ENCODE measurements at places on chromosomes 13 and 19.

DNA sequence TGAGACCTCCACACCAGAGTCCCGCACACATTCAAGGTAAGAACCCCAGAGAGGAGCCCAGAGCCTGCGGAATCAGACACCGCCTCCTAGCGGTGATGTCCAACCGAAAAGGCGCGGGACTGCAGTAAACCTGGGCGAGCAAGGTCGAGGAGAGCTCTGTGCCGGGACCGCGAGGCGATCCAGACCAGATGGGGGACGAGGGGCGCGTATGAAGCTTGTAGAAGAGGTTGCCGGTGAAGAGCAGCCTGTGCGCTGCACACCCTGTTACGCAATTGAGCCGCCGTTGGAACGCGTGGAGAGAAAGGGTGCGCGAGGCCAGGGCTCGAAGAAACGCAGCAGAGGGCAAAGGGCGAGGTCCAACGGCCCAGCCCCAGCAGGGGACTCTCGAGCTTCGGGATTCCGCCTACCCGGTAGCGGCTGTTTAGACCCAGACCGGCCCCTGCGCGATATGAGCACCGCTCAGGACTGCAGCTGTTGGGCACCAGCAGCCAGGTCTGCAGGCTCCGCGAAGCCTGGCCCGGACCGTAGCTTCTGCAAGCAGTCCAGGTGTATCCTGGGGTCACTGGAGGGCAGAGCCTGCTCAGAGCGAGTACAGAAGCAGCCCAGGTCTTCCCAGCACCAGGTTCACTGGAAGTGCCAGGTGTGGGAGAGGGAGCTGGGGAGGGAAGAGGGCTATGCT is 65.9 kb upstream of the ZNF599 start:
- no peak for DNase-seq

DNA sequence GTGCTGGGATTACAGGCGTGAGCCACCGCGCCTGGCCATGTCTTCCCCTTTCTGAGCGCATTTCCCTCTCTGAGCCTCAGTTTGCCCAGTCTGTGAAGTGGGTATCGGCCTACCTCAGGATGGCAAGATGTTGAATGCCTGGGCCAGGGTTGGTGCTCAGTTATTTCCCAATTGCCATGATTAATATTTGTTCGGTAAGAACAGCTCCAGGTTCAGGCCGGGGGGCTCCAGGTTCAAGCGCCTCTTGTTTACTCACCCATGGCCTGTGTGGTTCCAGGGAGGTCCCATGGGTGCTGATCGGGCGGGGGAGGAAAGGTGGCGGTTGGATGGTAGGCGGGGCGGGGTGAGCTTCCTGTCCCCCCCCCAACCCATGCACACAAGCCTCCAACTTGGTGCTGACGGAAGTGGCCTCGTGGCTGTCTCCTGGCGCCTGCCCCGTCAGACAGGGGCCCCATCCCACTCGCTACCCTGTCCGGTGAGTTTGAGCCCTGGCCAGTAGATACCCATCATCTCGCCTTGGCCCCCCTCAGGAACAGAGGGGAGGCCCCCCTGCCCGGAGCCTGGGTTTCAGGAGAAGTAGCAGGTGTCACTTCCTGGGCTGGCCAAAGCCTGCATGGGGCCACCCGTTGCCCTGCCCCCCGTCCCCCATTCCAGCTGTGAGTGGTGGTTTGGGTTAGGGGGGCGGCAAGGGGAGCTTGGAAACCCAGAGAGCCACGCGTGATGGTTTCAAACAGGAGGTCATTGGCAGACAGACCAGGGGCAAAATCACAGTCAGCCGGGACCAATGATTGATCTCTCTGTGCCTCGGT is at the start of gene FCHO1:
Gene FCHO1, plus strand, starts transcription at position 375 of the 809 bp plus-strand sequence. CDS start 3,688 bp downstream, outside the sequence.
- no peak for DNase-seq

DNA sequence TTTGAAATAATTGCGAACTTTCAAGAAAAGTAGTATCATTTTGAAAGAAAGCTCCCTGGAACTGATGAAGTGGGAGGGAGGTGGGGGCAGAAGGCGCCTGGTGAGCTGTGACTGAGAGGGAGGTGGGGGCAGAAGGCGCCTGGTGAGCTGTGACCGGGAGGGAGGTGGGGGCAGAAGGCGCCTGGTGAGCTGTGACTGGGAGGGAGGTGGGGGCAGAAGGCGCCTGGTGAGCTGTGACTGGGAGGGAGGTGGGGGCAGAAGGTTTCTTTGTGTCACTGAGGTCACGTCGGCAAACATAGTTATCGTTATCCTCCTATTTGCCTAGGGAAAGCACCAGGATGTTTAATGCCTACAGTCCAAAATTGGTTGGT is 24.2 kb downstream of the C2CD4C start:
- DNase-seq, result no peak

DNA sequence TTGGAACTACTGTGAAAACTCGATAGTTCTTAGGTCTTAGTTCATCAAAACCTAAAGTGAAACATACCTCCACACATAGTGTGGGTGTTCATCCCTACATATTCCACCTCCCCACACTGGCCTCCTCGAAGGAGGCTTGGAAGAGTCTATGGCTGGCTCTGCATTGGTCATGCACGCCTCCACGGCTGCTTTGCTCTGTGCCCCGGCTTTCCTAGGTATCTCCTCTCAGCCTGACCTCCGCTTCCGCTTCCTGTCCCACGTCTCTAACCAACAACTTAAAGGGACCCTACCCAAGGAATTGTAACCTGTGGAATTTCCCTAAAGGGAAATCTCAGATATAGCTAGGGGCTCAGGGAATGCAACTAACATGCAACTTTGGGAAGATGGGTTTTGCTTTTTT is 79.7 kb upstream of the MBNL2 start:
- DNase-seq, result no peak

- DNase-seq, result no peak
Measured at GRCh38 chr19:51119101-51119500, 5.6 kb upstream of the SIGLEC9 start.

DNA sequence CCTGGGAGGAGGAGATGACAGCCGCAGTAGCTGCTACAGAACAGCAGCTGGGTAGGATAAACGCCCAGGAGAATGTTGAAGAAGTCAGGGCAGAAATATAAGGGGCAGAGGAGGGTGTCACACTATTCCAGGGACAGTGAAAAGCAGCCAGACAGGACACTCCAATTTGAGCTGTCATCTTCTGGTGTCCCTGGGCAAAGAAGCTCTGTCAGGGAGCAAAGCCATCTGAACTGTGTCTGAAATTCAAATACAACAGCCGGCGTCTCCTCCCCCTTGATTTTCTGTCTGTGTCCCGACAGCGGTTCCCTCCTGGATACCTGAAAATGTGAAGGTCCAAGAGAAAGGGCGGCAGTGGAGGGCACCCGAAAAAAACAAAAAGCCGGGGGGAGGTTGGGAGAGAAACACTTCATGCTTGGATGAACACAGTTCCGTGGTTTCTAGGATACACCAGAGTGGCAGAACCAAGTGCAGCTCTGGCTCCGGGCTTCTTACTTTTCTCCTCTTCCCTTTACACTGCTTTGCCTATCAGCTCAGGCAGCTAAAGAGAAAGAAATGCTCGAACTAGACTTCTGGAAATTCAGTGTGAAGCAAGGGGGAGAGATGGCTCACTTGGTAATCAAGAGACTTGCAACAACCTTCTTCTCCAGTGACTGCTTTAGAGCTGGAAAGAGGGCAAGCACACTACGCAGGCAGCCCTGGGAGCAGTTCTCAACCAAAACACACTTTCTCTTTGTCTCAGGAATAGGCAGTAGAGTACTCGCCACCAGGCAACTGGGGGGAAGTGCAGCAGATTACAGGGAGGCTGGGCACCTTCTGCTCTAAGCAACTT is 465.6 kb downstream of the ITGBL1 start:
- no peak for DNase-seq

- no peak for DNase-seq
Measured at GRCh38 chr19:15540435-15540834, 32.1 kb downstream of the CYP4F22 start.

DNA sequence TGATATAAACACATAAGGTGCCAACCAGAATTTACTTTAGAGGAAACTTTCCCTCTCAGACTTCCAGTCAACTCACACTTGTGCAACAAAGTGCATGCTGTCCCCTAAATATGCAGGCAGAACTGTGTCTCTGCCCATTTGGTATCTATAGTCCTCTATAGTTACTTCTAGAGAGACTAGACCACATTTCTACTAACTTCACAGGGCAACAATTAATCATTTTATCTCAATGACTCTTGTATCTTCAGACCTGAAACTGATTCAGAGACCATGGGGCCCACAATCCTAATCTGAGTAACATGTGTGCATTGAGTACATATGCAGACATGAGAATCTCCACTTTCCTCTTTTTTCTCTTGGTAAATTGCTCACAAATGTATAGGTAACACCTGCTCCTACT is 158.1 kb downstream of the ZNF486 start:
- DNase-seq, result no peak

GRCh38 chr13:98451676-98452470 is 125.0 kb downstream of the STK24 start:
- DNase-seq, result no peak

DNA sequence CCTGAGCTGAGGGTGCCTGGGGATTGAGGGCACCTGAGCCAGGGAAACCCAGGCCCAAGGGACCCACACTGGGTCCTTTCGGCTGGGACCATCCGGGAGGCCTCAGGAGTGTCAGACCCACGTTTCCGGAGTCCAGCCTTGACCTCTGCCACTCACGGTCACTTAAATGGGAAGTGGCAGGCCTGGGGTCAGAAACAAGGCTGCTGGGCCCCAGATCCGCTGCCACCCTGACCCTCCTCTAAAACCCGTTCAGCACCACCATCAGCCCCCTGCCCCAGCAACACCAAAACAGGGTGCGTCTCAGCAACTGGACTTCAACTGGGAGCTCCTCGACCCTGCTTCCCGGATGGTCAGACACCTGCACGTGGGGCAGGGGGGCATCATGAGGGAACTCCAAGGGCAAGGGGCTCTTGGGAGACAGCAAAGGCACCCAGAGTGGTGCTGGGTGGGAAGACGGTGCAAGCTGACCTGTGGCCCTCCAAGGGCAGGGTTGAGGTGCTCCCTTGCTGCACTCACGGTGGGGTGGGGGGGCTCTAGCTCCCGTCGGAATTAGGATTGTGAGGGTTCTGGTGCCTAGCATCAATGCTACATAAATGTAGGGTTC is 1.2 kb upstream of the PLPP2 start:
- DNase-seq, result no peak

- DNase-seq, result no peak
Measured at GRCh38 chr13:21967871-21968270, 297.0 kb downstream of the FGF9 start.

DNA sequence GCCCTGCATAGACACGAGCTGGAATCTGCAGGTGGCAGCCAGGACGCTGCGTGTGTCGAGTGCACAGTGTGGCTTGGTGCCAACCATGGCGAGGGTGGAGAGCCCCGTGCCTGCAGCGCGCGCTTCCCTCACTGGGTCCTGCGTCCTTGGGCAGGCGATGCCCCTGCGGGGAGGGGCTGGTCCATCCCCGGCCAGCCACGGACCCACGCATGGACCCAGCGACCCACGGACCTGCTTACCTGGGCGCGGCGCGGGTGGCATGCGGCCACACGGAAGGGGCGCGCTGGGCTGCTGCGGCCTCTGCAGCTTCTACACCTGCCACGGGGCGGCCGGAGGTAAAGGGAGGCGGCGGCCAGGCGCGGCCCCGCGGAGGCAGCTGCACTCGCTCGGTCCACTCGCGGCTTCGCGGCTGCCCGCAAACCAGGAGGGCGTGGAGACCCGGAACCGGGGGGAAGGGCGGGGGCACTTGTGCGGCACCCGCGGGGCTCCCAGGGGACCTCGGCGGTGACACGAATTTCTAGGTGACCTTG is 569 bp upstream of the MCF2L start:
- no peak for DNase-seq

- DNase-seq, result no peak
Measured at GRCh38 chr19:18233224-18233825, 7.1 kb upstream of the PDE4C start.

DNA sequence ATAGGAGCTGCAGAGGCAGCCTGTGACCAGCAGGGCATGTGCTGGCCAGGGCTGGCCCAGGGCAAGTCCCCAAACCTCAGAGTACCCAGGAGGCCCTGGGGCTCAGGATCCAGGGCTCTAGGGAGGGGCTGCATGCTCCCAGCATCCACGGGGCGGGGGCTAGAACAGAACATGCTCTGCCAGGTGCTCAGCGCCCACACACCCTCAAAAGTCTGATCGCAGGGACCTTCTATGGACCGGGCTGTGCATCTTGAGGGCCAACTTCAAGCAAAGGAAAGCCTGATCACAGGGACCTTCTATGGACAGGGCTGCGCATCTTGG is 33.5 kb downstream of the ELL start:
- no peak for DNase-seq

DNA sequence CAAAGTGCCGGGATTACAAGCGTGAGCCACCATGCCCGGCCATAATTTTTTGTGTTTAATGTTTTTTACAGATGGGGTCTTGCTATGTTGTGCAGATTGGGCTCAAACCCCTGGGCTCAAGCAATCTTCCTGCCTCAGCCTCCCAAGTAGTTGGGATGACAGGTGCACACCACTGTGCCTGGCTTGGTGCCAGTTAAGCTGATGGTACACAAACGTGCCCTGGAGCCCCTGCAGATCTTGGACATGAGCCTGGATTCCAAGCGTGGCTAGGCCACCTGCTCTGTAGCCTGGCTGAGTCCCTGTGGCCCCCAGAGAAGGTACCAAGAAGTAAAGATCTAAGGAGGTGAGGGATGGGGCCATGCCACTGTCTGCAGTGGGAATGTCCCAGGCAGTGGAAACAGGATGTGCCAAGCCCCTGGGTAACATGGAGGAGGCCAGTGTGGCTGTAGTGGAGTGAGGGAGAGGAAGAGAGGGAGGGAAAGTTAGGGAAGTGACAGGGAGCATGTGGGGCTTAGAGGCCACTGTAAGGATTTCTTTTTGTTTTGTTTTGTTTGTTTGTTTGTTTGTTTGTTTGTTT is 7.0 kb downstream of the PRODH2 start:
- DNase-seq, result no peak

GRCh38 chr13:23671897-23672296 is 101.7 kb downstream of the TNFRSF19 start:
- DNase-seq, result no peak

DNA sequence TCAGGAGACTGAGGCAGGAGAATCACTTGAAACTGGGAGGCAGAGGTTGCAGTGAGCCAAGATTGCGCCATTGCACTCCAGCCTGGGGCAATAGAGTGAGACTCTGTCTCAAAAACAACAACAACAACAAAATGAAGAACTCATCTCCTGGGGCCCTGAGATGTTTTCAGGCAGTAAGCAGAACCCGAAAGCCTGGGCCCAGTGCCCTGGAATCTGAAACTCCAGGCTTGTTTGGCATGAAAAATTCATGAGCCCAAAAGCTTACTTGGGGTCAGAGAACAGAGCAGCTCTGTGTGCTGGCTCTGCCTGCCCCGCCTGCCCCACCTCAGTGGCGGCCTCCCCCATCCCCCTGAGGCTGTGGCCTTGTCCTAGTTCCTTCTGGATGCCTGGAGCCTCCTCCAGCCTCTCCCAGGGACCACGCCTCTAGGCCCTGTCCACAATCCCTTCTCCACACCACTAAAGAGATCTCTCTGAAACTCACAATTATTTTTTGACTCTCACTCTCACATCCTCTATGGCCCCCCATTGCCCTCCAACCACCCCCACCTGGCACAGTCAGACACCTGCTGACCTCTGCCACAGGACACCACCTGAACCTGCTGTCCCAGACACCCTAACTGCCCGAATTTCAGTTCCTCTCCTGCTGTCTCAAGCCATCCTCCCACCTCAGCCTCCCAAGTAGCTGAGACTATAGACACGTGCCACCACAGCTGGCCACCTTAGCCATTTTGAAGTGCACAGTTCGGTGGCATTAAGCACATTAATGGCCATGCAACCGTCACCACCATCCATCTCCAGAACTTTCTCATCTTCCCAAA is 6.9 kb upstream of the AP1M2 start:
- DNase-seq, result no peak

Measured in cortex of kidney (tissue), 1 donor.